Stimulated activated CD8-positive, alpha-beta memory T cell treated with anti-CD3 and anti-CD28 coated beads, Interleukin-15, amount 100 ng/mL, for 24 hours (primary cell): ENCODE measurements at places on chromosomes 7 and 10.

- no peak for DNase-seq
Measured at GRCh38 chr7:28723336-28723735, 234.8 kb downstream of the TRIL start.

DNA sequence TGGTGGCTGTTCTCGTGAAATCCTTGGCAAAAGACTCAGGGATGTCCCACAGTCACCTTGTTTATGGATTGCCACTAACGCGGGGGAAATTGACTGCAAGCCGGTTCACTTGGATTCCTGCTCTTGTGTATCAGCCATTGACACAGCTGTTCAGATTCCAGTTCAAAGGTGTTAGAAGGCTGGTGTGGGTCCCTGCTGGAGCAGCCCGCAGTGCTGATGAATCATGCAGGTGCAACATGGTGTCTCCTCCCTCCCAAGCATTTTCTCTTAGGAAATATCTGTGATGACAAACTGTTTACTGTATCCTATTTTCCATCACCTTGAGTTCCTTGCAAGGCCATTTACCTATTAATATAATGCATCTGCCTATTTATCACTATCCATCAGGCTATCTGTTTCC is 170.1 kb downstream of the GATA3 start:
- no peak for DNase-seq

GRCh38 chr7:115223959-115224358 is 302.1 kb downstream of the MDFIC start:
- DNase-seq = no peak

GRCh38 chr10:48913674-48914073 is 26.0 kb downstream of the LRRC18 start:
- DNase-seq = no peak

DNA sequence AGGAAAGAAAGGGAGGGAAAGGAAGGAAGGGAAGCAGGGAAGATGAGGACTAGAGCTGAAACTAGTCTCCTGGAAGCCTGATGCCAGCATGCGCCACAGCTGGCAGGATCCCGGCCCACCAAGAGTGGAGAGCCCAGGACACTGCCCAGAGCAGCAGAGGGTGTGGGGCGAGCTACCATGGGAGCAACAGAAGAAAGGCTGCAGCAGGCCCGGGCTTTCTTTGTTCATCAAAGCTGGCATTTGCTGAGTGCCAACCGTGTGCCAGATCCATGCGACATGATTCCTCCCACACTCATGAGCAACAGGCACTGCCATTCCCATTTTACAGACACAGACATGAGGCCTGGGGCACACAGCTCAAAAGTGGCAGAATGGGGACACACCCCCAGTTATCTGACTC is 68.9 kb downstream of the FAM53B start:
- no peak for DNase-seq

- DNase-seq = no peak
Measured at GRCh38 chr7:131629217-131629882, 72.9 kb upstream of the PODXL start.

- no peak for DNase-seq
Measured at GRCh38 chr10:22429981-22430421, 84.7 kb downstream of the SPAG6 start.

DNA sequence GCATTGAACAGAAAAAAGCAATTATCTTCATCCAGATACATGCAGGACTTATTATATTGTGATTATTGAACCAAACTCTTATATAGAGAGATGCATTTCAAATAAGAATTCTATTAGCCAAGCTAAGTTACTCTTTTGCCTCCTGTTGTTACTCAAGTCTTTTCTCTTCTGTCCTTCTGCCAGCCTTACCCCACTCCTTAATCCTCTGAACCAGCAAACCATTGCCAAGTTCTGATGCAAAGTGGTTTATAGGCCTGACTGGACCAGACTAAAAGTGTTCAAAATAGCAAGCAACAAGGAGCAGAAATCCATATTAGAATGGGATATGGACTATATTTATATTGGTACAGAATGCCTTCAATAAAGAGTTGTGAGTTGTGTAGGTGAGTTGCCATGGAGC is 2.2 kb upstream of the SLC26A4 start:
- DNase-seq = no peak

- DNase-seq = no peak
Measured at GRCh38 chr7:155856656-155857055, 44.4 kb upstream of the SHH start.

DNA sequence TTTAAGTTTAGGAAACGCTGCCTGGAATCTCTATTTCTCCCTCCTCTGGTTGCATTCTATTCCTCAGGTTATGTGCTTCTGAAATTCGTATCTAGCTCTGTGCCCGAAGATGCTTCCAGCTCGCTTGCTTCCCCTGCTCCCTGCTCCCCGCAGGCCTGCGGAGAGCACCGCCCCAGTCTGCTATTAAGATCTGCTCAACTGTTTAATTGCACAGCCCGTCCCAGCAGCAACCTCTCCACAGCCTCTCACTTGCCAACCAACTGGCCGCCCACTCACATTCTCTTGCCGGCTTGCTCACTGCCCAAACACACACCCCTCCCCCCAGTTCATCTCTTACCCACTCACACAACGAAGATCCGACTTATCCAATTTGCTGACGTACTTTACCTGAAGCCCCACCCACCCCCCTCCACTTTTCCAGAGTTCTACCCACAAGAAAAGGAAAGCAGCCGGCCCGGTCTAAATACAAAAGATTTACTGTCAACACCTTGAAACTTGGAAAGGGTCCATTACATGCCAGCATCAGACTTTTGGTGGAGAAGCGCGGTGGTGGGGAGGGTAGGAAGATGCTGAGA is 167.3 kb upstream of the KLF14 start:
- DNase-seq = no peak

DNA sequence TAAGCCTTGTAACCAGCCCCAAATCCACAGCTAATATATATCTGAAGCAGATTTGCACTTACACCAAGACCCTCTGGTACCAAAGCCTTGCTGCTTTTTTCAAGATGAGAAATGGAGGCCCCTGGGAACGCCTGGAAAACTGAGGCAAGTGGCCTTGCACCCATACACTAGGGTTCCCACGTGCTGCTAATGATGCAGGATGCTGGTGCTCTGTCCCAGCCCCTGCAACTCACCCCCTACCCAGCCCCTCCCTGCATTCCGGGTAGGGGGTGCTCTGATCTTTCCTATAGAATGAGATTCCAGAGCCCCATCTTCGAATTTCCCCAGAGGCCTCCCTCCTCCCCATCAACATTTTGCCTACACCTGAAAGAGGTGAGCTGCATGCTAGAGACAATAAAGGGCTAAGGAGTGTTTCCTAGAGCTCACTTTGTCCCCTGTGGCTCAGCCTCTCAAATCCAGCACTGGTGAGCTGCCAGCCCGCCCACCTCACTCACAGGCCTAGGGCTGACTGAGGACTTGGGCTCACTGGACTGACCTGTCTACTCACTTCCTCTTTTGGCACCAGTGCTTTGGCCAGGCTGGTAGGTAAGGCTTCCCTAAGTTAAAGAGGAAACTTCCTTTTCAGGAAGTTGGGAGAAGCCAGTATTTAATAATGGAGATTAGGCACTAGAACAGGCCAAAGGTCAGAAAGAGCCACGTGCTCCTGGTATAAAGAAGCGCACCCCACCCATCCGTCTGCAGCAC is 9.8 kb downstream of the RBP4 start:
- DNase-seq = no peak

DNA sequence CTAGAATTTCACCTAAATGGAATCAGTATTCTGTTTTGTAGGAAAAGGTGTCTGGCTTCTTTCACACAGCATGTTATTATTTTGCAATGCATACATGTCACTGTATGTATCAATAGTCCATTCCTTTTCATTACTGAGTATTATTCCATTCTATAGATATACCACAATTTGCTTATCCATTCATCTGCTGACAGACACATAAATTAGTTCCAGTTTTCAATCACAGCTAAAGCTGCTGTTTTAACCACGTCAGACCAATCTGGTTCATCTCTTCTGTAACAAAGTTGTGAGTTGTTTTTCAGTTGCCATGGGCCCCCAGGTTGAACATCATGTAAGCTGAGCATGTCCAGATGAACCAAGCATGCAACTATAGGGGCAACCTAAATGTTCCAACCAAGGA is 282.1 kb upstream of the MKLN1 start:
- no peak for DNase-seq

GRCh38 chr10:110007161-110007700 is 553 bp upstream of the ADD3 start:
- DNase-seq = peak; percentile 36

- no peak for DNase-seq
Measured at GRCh38 chr10:118926441-118926840, 103.1 kb upstream of the NANOS1 start.

GRCh38 chr7:7816084-7816483 is 97.7 kb upstream of the RPA3 start:
- no peak for DNase-seq

- DNase-seq = no peak
Measured at GRCh38 chr10:74892839-74893238, 66.4 kb downstream of the KAT6B start.

GRCh38 chr10:42755556-42756093 is 27.0 kb upstream of the BMS1 start:
- no peak for DNase-seq

- no peak for DNase-seq
Measured at GRCh38 chr10:92149261-92149660, 141.6 kb downstream of the CPEB3 start.

DNA sequence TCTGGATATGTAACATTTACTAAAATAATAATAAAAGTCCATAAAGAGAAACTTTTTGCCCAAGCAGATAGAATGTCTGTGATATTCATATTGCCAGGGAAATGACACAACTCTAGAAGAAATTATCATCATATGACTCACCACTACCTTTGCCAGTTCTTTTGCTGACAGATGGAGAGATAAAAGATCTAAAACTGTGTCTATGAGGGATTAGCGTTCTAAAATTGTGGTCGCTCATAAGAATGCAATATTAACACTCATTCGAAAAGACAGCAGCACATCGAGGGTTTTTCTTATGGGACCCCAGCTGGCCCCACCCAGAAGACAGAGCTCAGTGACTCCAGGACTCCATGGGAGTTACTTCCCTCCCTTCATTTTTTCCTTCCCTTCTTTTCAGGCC is 16.6 kb upstream of the LANCL2 start:
- no peak for DNase-seq

DNA sequence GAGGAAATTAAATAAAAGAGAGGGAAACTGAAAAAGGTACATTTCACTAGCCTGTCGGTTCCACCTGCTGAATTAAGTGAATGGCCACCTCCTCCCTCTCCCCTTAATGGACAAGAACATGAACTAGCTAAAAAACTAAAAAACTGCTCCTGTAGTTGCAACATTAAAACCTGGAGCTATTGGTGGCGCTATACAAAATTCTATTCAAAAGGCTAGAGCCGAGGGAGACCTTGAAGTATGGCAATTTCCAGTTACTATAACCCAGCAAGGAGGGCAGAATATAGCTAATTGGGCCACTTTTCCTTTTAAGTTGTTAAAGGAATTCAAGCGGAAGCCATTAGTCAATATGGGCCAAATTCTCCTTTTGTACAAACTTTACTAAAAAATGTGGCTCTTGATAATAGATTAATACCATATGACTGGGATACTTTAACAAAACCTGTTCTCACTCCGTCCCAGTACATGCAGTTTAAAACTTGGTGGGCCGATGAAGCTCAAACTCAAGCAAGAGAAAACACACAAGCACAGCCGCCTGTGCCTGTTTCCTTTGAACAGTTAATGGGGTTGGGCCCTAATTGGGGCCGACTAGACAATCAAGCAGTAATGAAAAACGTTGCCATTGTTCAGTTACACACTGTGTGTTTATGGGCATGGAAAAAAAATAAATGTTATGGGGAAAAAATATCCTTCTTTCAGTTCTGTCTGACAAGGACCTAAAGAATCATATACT is 6.5 kb upstream of the CHST3 start:
- DNase-seq = no peak

- DNase-seq = no peak
Measured at GRCh38 chr7:117113871-117114270, 160.6 kb downstream of the ST7 start.

DNA sequence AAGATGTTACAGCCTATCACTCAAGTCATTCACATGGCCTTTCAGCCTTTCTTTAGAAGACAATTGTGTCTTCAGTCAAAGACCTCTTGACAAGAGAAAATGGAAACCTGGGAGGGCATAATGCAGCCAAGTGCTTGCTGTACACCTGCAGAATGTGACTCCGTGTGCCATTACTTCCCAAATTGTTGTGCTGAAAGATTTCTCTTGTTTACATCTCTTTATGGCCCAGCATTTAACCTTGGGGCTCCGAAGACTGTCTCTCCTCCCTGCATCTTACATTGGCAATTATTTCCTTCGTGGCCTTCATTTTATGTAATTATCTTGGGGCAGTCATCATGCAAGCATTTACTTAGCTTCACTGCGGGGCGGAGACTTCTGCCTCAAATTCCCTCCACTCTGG is 287.0 kb downstream of the TCF7L2 start:
- DNase-seq = no peak

GRCh38 chr10:131693766-131694165 is 207.0 kb upstream of the PPP2R2D start:
- DNase-seq = no peak

- no peak for DNase-seq
Measured at GRCh38 chr10:83925133-83925532, 214.2 kb upstream of the GHITM start.

DNA sequence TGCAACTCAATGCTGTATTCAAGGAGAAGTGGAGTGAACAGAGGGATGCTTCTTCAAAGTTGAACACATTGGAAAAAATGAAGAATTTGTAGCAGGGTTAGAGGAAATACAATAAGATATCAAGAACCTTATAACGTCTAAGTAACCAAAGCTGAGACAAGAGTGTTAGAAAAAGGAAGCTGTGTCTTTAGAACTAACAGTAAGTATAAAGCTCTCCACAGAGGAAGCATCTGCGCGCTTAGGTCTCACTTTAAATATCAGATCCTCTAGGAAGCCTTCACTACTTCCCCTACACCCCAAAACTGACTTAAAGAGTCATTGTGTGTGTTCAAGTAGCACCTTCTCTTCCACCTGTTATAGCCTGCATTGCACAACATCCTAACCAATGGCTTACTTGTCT is 43.0 kb downstream of the CH25H start:
- DNase-seq = no peak

DNA sequence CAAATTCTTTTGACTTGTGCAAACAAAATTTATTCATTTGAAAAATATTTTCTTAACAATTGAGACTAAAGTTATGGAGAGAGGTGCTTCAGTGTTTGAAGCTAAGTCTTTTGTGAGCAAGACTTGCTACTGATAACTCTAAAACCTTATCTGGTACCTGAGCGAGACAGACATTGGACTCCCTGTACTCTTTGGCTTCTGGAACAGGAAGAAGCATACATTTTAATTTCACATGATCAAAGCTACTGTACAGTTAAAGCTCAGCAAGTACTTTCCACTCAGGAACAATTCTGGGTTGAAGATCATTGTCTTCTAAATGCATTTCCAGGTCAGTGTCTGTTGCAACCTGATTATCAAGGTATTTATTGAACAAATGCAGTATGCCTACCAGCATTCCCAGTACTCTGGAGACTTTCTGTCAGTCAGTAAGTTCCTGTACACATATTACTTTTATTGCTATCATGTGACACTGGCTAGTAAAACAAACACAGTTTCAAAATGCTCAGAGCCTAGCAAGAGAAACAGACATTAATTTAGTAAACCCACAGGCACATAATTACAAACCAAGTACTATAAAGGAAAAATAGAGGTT is 42.4 kb downstream of the CABCOCO1 start:
- no peak for DNase-seq
